ENCODE measurements at places on chromosomes 3 and 15.

GRCh38 chr3:120094776-120095225 is 554 bp upstream of the GSK3B start:
- peak; percentile 99 for DNase-seq

DNA sequence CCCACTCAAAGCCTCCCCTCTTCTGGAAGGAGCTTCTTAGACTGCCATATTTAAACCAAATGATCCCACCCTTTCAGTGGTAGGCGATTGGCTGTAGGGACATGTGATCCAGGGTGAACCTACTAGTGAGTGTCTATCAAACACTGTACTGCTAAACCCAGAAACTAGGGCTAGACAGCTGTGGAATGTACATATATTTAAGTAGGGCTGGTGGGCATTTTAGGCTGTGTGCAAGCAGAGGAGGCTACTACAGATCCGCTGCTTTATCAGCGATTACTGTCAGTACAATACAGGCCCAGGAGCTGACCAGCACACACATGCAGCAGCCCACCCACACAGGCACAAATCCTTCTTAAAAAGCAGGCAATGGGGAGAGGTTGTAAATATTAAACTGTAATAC is 15.4 kb upstream of the LARP6 start:
- no peak for DNase-seq

DNA sequence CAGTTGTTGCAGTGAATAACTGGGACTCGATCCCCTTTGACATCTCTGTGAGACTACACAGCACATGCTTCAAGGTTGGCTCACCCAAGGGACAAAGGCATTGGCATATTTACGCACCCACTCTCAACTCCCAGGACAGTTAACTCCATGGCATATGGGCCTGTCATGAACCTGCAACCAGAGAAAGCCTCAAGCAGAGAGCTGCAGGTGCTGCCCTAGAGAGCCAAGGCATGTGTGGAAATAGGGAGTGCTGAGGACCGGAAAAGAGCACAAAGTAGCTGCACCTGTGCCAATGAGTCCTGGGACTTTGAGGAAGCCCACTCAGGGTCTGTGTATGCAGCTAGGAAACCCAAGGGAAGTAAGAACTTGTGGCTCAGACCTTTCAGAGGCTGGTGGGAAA is 32.9 kb upstream of the SLC24A5 start:
- DNase-seq: no peak

DNA sequence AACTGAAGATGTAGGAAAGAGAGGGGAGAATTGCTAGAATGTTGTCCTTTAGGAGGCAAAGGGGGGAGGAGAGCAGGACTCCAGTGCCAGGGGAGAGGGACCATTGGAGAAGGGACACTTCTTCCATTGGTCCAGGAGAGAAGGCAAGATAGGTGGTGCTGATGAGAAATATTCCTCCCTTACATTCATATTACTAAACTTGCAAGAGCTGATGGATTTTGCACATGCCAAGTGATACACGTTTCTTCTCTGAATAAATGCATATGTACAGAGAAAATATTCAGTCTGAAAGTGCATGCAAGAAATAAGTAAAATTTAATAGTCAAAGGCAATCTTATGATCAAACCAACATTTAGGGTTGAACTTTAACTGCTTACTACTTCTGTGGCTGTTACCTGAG is 21.5 kb upstream of the SPTSSB start:
- DNase-seq: no peak

GRCh38 chr15:79128556-79128955 is 38.0 kb upstream of the RASGRF1 start:
- DNase-seq: no peak

DNA sequence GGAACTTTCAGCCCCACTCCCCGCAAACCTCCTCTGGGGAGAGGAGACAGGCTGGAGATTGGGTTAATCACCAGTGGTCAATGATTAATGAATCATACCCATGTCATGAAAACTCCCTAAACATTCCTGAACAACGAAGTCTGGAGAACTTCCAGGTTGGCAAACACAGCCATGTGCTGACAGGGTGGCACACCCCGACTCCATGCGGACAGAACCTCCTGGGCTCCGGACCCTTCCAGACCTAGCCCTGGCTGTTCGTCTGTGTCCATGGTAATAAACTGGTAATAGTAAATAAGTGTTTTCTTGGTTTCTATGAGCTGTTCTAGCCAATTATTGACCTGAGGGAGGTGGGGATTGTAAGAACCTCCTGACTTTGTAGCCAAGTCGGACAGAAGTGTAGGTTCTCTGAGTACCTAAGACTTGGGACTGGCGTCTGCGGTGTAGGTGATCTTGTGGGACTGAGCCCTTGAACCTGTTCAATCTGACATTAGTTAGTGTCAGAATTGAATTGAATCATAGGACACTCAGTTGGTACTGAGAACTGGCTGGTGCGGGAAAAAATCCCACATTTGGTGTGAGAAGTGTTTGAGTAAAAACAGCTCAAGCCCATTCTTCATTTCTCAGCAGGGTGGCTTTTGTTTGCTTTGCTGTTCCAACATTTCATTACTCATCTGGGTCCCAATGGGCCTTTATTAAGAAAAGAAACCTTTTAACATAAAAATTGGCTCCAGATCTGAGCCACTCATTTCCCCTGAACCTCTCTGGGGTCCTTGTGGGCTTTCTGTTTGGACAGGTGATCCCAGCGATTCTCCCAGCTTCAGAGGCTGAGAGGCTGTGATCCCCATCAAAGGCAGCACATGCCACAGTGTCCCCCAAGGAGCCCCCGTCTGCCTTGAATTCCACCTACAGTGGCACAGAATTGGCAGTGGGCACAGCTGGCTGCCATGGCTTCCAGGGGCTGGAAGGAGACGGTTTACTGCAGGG is 151.0 kb downstream of the TJP1 start:
- DNase-seq: no peak

DNA sequence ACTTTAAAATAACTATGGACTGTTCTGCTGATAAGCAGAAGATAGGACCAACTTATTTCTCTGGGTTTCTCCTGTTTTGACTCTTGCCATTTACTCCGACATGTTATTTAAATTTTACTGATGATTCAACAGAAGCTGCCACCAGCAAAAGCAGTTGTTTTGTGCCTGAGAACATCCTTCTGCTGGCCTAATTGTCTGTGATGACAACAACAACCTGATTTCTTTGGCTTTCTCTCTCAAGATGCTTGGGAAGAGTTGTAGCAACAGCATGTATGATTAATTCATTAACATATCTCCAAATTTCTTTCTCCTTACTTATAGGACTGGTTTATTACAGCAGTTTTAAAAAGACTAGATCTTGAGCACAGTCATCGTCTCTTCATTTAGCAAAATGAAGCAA is 36.9 kb upstream of the DYNC1LI1 start:
- no peak for DNase-seq

DNA sequence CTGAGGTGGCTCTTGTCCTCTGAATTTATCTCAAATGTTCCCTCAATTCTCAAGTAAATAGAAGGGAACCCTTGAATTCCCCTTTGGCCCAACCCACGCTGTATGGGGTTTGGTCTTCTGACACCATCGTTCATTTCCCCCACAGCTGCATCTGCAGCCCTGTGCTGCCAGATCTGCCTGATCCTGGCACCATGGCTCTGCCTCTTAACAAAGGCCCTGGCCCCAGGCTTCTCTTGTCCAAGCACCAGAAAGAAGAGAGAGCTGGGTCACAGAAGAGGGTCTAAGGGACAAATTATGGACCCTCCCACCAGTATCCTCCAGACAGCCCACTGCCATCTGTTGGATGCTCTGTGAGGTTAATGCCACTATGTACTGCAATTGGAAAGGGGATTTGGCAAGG is 1.8 kb downstream of the MAP1A start:
- DNase-seq: no peak

- no peak for DNase-seq
Observed at GRCh38 chr3:20480786-20481365, 294.9 kb upstream of the SGO1 start.

- no peak for DNase-seq
Observed at GRCh38 chr3:177906126-177906511, 630.1 kb upstream of the KCNMB2 start.

GRCh38 chr3:161349529-161350312 is 21.6 kb downstream of the SPTSSB start:
- DNase-seq: peak; percentile 93

DNA sequence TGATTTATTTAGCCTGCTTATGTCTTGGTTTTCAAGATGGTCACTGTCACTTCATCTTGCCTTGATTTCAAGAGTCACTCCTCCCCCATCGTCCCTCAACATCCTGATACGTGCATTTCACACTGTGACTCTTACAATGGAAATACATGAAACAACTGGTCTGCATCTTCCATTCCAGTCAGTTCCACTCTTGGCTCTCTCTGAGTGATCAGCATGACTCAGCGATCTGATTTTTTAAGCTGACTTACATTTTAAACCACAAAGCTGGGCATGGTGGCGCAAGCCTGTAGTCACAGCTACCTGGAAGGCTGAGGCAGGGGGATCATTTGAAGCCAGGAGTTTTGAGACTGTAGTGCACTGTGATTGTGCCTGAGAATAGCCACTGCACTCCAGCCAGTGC is 271.2 kb upstream of the ROPN1 start:
- DNase-seq: no peak

GRCh38 chr15:67521783-67522568 is 1.0 kb downstream of the C15orf61 start:
- no peak for DNase-seq

DNA sequence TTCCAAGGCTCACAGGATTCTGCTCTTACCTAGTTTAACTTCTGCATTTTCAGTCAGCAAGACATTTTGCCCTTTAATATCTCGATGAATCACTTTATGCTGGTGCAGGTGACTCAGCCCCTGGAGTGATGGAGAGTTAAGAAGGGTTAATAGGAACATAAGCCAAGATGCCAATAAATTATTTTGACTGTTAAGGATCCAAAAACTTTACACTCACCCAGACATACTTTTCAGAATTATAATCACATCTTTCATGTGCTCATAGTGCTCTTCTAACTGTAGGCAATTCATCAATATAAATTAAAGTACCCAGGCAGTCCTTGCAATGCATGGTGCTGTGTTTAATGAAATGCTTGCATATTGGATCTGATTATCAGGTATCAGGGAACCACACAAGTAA is 164.1 kb upstream of the SLC2A2 start:
- no peak for DNase-seq

- no peak for DNase-seq
Observed at GRCh38 chr15:90367576-90367975, 15.5 kb downstream of the ZNF774 start.

- DNase-seq: no peak
Observed at GRCh38 chr3:174775603-174776002, 83.5 kb upstream of the NAALADL2 start.

DNA sequence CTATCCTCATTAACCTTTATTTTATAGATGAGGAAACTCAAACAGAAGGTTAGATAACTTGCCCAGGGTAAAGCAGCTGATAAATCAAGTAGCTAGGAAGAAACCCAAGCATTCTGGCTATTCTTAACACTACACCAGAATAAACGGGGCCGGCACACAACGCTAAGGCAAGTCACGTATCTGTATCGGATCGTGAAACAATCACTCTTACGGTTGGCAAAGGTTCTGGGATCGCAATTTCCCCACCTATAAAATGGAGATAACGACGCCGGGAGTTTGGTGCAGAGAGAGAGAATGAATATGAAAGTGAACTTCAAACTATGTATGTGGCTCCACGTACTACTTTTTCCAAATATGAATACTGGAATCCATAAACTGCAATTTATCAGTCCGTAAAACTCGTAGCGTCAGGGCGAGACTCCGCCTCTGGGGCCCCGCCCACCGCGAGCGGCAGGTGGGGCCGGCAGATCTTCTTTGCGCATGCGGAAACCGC is 252 bp upstream of the ARMC8 start:
- peak; percentile 100 for DNase-seq

DNA sequence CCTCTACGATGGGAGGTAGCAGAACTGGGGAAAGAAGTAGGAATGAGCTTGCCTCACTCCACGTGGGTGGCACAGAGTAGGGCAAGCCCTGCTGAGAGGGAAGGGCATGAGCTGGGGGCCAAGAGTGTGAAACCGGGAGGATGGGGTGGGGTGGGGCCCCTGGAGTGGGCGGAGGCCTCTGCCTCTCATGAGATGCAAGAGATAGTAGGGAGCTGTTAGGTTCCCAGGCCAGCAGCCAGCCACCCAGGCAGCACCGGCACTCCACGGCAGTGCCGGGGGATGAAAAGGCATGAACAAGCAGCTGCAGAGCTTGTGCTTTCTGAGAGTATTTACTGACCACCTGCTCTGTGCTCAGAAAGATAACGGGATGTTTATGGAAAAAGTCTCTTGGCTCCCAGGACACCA is 24.4 kb upstream of the PLA2G4E start:
- no peak for DNase-seq

- DNase-seq: no peak
Observed at GRCh38 chr3:138725116-138725515, 109.6 kb downstream of the PIK3CB start.

DNA sequence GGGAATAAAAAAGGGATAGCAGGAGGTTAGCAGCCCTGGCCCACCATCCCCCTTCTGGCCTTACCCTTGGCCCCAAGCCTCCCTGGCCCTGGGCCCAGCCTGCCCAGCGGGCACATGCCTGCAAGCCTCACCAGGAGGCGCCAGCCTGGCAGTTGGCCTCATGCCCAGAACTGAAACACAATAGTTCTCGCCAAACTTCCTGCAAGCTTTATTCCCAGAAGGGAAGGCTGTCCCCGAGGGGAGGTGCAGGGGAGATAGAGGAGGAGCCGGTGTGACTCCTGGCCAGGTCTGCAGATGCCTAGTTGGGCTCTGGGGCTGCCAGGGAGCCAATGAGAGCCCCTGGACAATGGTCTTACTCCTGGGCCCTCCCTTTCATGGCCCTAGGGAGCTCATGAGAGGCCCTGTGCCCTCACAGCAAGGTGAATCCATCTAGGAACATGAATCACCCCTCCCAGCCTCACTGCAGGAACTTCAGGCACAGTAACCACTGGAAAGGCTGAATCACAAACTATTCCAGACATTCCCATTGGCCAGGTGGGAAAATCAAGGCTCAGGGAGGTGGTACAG is 4.0 kb downstream of the CCDC33 start:
- peak; percentile 71 for DNase-seq

DNA sequence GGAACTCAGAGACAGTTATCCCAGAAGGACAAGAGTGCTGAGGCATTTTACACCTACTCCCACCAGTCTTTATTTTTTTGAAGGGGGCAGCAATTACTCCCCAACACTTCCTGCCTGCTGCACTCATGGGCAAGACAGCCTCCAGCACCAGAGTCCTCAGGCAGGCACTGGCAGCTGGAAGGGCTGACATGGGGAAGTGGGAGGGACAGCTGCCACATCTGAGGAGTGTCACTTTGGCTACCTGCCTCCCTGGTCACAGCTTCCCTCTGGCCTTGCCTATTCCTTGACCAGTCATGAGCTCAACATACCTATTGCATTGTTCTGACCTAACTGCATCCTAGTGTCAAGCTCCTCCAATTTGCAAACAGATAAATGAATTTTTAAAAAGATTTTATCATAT is 10.2 kb upstream of the LACTB start:
- no peak for DNase-seq

GRCh38 chr3:48592519-48593087 is 2.5 kb downstream of the COL7A1 start:
- no peak for DNase-seq

GRCh38 chr15:33055962-33056361 is 138.6 kb downstream of the FMN1 start:
- DNase-seq: no peak

GRCh38 chr3:129195731-129196256 is 12.1 kb upstream of the CNBP start:
- peak; percentile 30 for DNase-seq

- DNase-seq: no peak
Observed at GRCh38 chr3:170322566-170323269, 34.8 kb upstream of the SKIL start.

All from COLO829 (cell line).